ENCODE measurements at places on chromosomes 11 and 22.
A peak's percentile ranks its signal among the peaks of the same experiment; 100 is the strongest.

DNA sequence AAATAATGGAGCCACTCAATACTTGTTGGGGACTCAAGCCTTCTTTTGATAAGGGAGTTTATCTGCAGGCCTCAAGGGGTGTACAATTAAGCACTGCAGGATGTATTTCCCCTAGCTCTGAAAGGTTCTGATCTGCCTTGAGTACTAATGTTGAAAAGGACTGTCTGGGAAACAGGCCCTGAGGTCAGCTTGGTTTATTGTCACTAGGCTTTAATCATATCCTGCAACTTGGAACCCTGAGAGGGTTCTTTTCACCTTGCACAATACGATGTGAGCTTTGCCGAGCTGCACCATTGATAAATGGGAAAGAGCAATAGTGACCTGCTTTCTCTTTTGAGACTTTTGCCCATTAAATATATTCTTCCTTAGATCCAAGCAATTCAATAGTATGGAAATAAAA is 31.6 kb upstream of the HORMAD2 start:
- no peak for DNase-seq

GRCh38 chr22:49209452-49210195 is 618.0 kb downstream of the BRD1 start:
- peak; percentile 61 for DNase-seq

DNA sequence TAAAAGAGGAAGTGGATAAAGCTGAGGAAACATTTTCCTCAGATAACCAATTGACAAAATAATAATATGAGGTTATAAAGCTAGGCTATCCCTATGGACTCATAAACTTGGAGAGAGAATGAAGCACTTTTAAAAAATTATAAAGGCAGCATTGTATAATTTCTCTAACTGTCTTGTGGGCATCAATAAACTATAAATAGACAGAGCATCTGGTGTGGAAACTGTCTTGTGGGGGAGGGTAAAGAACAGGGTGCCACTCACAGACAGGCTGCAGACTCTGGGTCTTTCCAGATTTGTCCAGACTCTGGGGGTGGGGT is 333.5 kb downstream of the BUD13 start:
- DNase-seq, result no peak

- DNase-seq, result no peak
Measured at GRCh38 chr22:49042066-49042465, 785.6 kb downstream of the BRD1 start.

DNA sequence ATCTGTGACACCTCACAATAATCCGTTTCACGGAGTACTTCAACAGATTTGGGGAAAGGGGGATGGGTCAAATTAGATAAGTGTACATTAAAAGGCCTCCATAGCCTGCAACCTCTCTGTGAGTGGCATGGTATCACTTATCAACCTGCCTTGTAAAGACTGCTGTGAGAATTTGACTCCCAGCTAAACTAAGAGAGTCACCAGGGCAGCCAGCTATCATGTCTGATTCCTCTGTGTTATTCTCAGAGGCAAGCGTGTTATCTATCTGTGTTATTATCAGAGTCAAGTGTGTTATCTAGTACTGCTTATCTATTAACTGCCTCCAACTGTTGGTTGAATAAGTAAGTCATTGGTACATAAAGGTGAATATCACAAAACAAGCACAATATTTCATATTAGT is 4.1 kb upstream of the FAM83F start:
- no peak for DNase-seq

DNA sequence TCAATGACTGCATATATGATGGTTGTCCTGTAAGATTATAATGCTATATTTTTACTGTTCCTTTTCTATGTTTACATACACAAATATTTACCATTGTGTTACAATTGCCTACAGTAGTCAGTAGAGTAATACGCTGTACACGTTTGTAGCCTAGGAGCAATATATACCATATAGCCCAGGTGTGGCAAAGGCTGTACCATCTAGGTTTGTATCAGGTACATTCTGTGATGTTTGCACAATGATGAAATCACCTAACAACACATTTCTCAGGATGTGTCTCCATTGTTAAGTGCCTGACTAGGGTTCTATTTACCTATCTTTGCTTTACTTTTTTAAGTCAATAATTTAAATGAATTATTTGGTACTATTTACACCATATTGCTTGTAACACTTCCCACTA is 21.9 kb downstream of the PRR5L start:
- DNase-seq, result no peak

GRCh38 chr11:86722006-86722405 is 49.6 kb upstream of the ME3 start:
- no peak for DNase-seq

GRCh38 chr11:98455500-98456307 is 565.0 kb upstream of the CNTN5 start:
- DNase-seq, result no peak

DNA sequence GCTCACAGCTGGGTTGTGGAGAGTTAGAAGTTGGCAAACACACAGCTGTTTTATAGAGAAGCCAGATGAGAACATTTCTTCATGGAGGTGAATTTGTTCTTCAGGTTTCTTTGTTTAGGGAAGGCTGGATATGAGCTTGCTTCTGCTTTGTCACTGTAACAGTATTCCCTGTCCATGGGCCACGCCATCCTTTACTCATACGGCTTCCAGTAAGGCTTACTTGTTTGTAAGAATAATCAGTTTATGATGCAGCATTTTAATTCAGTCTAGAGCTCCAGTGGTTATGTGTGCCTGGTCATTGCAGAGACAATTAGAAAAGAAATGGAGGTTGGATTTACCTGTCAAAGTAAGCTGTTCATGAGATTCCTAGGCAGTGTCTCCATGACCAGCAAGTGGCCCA is 131.8 kb downstream of the TRIM44 start:
- DNase-seq, result no peak

DNA sequence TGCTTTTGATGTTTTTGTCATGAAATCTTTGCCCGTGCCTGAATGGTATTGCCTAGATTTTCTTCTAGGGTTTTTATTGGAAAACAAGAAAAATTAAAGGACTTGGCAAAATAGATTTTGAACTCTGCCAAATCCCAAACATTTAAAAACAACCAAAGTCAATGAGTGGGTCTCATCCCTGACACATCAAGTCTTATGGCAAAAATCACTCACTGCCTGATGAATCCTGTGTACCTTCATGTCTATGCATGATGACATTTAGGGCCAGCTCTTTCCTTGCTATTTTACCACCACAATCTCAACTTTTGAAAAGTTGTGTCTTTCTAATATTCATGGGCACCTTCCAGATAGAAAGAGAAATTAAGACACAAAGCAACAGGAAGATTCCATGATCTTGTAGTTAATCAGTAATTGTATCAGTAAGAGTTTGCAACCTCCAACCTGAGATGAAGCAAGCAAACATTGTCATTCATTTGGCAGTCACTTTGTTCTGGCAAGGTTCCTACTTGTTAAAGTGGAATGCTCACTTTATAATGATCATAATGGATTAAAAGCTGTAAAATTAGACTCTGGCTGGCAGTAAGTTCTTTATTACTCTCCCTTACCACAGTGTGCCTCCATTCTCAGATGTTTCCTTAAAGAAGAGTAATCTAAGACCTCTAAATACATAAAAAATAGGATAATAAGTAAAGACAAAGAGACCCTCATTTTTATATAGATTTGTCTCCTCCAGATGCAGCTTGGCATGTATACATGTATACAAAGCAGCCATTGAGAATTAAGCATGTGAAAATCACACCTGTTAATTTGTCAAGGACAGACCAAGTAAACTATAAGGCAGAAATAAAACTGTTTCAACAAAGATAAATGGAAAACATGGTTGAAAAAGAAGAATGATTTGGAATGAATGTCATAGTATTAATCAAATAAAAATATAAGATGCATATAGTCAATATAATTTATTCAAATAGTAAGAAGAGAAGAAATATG is 51.6 kb downstream of the ETS1 start:
- peak; percentile 32 for DNase-seq

DNA sequence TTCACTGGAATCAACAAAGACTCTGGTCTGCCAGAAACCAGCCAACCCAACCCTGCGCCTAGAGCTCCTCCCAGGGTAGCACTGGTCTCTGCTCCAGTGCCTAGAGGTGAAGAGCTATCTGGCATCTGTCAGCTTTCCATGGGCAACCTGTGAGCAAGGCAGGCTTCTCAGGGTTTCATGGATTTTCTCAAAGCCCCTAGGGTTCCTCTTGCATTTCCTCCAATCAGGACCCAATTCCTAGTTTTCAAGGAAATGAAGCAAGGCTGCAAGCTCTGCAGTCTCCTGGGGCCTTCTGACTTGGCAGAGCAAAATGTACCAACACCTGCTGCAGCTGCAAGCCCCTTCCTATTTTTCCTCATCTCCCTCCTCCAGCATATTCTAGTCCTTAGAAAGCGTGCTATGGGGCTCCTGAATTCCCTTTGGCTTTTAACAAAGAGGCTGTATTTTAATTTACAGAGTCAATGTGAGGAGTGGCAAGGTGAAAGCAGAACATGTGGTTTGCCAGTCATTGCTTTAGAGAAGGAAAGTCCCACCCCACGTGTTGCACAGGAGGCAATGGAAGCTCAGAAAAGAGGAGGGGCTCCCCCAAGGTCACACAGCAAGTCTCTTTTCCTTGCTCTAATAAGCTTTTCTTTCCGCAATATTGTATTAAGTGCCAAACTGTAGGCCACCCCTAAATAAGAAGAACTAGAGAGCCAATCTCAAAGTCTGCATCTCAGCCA is 33.0 kb upstream of the RIC3 start:
- DNase-seq, result no peak

- no peak for DNase-seq
Measured at GRCh38 chr11:74116719-74117118, 54.1 kb downstream of the C2CD3 start.

Data from NCI-H1092 (cell line).